Endothelial cell of umbilical vein (primary cell): ENCODE measurements at places on chromosomes 6 and 20.

DNA sequence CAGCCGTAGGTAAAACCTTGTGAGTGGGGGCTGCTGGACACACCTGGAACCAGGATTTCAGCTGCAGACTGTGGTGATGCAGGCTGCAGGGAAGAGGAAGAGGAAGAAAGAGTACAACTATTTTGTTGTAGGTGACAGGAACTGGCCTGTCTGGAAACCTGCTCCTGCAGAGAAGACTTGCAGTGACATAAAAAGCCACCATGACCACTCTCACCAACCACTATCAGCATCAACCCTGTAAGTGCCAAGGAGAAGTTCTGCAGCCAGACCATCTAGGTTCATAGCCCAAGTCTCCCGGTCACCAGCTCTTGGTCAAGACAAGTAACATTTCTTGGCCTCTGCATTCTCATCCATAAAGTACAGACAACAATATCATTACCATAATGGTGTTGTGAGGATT is 91.2 kb downstream of the PREX1 start:
- no peak for DNase-seq

GRCh38 chr6:105321207-105321606 is 81.7 kb downstream of the PREP start:
- no peak for DNase-seq

DNA sequence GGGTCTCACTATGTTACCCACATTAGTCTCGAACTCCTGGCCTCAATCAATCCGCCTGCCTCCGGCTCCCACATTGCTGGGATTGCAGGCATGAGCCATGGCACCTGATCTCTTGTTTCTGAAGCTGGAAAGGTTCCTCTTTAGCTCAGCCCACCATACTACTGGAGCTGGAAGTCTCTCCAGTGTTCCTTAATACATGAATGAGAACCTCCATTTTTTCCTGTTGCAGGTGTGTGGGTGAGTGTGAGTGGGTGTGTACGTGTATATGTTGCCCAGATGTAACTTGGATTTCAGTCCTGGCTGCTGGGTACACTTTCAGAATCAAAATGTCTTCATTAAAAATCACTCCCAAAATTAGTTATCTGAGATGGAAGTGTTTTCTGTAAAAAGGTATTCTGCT is 11.1 kb downstream of the PNPLA1 start:
- no peak for DNase-seq

DNA sequence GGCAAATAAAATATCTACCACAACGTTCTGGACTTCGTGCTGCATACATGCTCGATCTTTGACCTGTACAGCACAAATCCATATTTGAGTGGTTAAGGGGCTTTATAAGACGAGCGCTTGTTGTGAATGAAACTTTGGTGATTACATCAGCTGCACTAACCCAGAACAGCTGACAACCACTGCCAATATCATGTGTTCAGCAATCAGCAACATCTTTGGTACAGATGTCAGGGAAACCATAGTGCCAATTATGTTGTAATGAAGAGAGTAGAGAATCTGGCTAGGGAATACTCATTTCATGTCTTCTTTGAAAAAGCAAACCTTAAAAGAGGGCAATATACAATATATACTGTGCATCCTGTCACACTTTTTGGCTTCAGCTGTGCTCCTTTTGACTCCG is 188.6 kb upstream of the NT5E start:
- DNase-seq: no peak

- no peak for DNase-seq
These were observed 13.6 kb downstream of the TM9SF4 start for GRCh38 chr20:32123088-32123487.
